ENCODE measurements at places on chromosomes 12 and 14.

DNA sequence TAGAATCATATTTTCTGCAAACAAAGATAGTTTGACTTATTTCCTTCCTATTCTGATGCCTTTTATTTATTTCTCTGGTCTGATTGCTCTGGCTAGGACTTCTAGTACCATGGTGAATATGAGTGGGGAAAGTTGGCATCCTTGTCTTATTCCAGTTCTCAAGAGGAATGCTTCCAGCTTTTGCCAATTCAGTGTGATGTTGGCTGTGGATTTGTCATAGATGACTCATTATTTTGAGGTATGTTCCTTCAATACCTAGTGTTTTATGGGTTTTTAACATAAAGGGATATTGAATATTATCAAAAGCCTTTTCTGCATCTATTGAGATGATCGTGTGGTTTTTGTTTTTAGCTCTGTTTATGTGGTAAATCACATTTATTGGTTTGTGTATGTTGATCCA, 139.4 kb upstream of the CNTN1 start:
- DNase-seq, result no peak

GRCh38 chr12:121568971-121569751, 11.7 kb downstream of the KDM2B start:
- DNase-seq, result no peak

- peak; percentile 70 for DNase-seq
Measured at GRCh38 chr14:97977651-97978261, 1180.6 kb downstream of the VRK1 start.

GRCh38 chr12:6444704-6445688, at the start of gene CD27:
Gene CD27 (plus strand): TSS chr12:6444955. CDS start chr12:6445096, 141 bp downstream.
- peak; percentile 53 for DNase-seq

DNA sequence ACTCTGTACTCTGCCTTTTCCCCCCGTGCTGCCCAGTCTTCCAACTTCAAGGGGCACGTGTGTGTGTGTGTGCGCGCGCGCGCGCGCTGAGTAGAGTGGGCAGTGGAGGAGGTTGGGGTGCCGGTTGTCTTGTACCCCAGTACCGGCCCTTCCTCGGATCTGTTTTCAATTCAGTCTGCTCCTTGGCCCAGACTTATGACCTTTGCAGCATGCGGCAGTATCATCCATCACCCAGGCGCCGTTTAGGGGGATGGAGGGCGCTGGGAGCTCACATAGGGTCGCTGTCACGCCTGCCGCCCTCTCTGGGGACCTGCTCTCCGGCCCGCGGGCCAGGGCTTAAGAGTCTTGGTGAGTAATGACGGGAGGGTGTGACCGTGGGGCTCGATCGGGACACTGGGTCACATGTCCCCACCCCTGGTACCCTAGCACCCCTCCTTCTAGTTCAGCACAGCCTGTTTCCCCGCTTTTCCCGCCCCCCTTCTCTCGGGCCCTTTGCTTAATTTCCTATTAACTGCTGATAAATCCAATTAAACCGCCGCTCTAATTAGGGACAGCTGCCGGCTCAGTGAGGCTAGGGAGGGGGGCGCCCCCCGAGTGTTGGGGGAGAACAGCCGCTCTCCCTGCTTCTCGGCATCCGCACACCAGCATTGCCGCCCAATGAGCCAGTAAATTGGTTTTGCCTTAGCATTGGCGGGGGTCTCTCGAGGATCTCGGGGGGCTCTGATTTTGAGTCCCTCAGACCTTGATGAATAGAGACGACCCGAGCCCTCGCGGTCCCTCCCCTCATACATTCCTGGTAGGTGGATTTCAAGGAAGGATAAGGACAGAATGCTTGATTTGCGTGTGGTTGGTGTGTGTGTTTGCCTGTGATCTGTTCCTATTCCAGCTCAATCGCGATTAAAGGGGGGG, 9.3 kb downstream of the STAC3 start:
- DNase-seq, result no peak

DNA sequence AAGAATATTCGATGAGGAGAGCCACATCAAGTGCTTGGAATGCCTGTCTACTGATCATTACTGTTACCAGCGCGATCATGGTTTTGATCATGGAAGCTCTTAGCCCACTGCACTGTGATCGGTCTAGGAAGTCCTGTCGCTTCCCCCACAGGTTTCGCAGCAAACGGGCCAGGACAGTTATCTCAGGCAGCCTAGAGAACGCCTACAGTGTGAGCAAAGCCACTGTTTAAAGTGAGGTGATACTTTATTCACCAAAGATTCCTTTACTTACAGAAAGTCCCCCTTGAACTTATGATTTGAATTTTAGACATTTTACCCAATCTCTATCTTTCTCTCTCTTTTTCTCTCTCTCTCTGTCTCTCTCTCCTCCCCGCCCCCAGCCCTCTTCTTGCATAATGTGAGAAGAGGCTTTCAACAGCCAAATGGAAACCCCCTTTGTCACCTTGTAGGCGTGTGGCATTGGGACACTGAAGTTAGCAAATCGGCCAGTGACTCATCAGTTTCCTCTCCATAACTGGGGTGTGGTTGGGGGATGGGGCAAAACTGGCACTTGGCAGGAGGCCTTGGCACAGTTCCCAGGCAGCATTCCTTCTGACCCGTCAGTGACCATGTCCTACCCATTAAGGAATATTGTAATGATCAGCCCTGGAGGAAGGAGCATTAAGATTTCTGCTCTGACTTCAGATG, 214.8 kb downstream of the CHST11 start:
- DNase-seq, result peak; percentile 86

GRCh38 chr12:89947437-89948270, 239.0 kb upstream of the ATP2B1 start:
- DNase-seq, result peak; percentile 38

- no peak for DNase-seq
Measured at GRCh38 chr14:72801381-72801812, 92.5 kb downstream of the DPF3 start.
